ENCODE measurements at places on chromosomes 3 and 15.

- DNase-seq, result no peak
Measured at GRCh38 chr3:113293348-113293747, 82.0 kb downstream of the BOC start.

DNA sequence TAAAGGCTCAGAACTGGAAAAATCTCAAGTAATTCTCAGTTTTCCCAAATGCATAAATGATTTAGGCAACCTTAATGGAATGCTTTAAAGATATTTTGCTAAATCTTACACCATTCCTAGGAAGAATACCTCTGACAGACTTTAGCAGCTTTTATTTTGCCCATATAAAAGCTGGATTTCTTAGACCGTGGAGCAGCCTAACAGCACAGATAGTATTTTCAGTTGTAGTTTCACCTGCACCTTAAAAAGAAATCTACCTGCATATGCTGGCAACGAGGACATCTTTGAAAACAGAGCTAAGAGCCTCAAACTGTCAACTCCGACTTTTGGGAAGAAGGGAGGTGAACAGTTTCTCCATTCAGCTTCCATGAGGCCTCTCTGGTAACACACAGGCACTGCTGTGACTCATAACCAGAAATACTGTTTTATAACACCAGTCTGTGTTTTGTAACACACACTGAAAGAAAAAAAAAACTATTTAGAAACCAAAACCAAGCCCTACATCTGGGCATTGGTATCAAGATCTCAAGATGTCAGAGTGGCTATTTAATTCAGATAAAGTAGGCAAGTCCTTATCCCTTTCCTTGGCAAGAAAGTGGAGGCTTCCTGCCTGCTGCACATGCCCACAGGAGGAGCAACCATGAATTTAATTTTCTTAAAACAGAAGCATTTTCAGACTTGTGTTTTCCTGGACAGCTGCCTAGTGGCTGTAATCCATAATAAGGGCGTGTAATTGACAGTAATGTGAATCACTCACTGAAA is 181.5 kb upstream of the ICE2 start:
- no peak for DNase-seq

DNA sequence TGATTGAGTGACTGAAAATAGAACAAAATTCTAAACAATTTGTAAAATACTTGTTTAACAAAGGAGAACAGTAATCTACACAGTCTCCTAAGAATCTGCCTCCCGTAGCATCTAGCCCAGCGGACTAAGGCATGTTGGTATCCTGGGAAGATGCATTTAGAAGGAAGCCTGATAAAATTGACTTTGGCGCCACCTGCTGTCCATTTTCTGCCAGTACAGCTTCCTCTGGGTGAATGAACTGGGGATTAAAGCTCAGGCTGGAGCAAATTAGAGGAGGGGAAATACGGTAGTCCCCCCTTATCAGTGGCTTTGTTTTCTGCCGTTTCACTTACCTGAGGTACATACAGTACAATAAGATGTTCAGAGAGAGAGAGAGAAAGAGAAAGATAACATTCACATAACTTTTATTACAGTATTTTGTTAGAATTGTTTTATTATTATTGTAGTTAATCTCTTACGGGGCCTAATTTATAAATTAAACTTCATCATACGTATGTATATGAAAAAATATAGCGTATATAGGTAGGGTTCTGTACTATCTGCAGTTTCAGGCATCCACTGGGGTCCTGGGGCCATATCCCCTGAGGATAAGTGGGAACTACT is 191.6 kb downstream of the GAP43 start:
- DNase-seq, result no peak

DNA sequence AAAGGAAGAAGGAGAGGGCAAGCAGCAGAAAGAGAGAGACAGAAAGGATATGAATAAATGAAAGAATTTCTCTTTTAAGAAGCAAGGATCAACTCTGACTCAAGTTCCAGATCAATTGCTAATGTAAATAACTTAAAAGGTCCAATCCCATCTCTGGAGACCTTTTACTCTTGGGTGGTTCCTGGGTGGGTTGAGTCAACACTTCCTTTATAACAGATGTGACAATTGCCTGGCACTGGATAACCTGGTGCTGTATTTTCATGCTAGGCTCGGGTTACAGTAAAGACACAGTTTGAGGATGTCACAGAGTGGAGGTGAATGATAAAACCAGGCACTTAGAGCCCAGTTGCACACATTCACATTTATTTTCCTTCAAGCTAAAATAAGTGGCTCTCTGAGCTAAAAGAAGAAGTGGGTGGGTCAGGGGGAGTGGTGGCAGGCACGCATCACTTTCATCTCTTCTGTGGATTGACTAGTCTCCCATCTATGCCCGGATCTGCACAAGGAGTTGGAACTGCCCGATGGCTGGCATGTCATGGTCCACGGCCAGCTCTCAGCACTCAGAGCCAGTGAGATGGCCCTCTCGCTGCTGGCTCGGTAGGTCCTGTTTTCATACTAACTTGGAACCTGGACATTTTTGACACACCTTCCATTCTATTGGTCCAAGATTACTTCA is 465.8 kb downstream of the FOXP1 start:
- DNase-seq, result no peak

DNA sequence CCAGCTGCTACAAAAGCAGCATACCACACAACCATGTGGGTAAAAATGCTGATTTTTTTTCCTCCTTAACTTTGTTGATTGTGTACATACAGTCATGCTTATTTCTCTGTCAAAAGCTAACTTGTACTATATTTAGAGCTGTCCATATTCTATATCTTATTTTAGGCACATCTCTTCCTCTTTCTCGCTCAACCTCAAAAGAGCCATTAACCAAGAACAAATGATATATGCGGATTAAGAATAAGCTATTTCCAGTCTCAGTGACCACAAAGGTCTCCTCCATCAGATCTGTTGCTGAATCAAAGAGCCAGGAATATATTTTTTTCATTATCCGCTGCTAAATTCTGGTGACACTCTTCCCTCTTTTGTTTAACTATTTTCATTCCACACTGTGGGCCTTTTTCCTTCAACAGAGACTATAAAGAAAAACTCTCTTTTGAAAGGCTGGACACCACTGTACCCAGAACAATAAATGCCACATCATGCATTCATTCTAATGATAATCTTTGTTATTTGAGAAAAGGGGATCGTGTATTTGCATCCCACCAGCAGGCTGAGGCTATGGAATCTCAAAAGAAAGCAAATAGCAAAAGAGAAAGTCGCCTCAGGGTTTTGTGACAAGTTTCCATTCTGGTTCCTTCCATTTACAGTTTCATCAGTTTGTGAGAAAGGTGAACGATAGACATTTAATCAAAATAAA is 8.0 kb downstream of the TMEM212 start:
- DNase-seq, result no peak

- no peak for DNase-seq
Measured at GRCh38 chr3:13894807-13895154, 14.9 kb upstream of the WNT7A start.

- no peak for DNase-seq
Measured at GRCh38 chr3:50617096-50617791, at the start of gene MAPKAPK3. TSS of gene MAPKAPK3 (plus strand) at chr3:50617151. CDS start at chr3:50617566, 415 bp downstream.

GRCh38 chr3:154660811-154661210 is 230.8 kb upstream of the GPR149 start:
- DNase-seq, result no peak

GRCh38 chr15:77064063-77064462 is 6.8 kb downstream of the TSPAN3 start:
- DNase-seq, result no peak

DNA sequence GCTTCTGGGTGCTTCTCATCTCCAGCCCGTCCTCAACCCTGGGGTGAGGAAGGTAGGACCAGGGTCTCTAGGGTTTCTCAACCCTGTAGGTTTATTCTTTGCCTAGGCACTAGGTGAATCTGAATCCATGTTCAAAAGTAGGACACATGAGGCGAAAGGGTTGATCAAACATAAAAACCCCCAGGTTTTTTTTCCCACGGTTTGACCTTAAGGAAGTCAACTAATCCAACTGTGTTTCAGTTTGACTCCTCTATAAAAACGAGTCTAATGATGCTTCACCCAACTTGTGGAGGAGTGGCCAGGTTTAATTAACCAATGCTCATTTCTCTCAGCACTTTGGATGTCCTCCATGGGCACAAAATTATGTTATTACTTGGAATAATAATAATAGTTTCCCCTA is 335.9 kb upstream of the ICE2 start:
- DNase-seq, result no peak

DNA sequence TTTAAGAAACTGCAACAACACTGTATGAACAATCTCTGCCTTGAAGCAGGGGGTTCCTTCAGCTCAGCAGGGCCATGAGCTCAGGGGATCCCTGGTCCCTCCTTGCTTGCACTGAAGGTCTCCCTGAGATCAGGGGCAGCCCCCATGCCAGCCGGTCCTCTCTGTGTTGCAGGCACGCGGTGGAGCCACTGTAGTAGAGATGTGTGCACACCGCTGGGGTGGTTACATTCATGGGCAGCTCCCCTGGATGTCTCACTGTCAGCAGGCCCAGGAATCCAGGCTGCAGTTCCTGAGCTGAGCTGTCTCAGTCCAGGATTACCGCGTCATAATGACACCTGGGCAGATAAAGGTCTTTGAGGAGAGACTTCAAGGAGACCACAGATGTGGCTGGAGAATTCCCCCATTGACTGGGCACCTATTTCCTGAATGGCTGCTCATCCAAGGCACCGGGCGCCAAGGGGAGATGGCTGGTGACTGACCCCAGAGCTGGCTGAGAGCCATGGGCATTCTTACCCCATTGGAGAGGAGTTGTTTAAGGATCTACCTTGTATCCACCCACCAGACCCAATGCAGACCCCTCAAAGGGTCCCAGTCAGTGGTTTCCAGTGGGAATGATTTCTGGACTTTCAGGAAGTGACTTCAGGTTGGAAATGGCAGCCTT is 10.4 kb upstream of the KLF13 start:
- no peak for DNase-seq

GRCh38 chr3:47016086-47016933 is 36.8 kb downstream of the NBEAL2 start:
- no peak for DNase-seq

GRCh38 chr3:112650482-112650881 is 9.5 kb upstream of the CCDC80 start:
- DNase-seq, result no peak

DNA sequence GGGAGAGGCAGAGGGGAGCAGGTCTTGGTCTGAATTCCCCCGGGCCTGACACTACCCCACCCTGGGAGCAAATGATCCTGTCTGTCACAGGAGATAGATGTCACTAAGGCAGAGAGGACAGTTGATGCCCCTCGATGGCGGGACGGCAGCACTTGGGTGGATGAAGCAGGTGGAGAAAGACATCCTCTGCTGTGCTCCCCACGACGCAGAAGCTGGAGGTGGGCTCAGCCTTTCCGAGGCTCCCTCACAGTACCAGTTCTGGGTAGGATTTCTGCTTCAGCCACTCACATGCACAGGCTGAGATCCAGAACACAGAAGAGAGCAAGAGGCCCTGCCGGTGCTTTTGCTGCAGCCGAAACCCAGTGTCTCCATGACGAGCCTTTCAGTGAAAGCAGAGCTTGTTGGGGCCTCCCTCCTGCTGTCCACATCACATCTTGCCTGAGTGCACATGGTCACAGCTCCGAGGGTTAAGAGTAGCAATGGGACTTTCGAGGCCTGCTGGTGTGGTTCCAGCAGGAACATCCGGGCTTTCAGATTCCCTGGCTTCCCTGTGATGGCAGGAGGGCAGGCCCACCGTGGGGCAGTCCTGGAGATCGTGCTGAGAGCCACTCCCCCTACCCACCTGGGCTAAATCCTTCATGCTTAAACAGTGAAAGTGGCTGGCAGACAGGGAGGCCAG is 107.3 kb upstream of the PRR20G start:
- no peak for DNase-seq

DNA sequence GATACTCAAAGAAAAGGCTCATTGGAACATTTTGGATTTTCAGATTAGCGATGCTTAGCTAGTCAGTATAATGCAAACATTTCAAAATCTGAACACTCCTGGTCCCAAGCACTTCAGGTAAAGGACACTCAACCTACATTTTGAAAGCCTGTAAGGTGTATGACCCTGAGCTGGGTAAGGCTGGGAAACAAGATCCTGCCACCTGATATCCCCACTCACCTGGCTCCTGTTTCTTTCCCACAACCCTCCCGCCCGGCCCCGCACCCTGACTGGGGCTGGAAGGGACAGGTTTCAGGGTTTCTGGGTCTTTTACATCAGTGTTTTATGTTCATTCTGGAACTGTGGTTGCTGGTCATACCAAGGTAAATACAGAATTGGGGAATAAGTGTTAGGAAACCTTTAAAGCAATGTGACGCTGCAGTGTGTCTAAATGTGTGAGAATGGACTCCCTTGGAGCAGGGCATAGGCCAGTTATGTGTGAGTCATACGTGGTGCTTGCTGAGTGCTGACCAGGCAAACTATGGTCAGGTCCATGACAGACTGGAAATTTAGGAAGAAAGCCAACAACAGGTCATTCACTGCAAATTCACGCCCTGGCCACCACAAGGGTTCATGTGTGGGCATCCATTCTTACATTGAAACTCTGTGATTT is 22.9 kb downstream of the CTXND1 start:
- DNase-seq, result no peak

GRCh38 chr15:51161491-51162220 is 67.0 kb upstream of the TNFAIP8L3 start:
- DNase-seq, result no peak

- DNase-seq, result no peak
Measured at GRCh38 chr3:49591615-49592014, 37.3 kb downstream of the BSN start.

- no peak for DNase-seq
Measured at GRCh38 chr3:17749705-17750293, 7.4 kb upstream of the TBC1D5 start.

- no peak for DNase-seq
Measured at GRCh38 chr15:25611603-25612002, 172.8 kb upstream of the UBE3A start.

- DNase-seq, result no peak
Measured at GRCh38 chr3:143998266-143998665, 26.6 kb downstream of the DIPK2A start.

DNA sequence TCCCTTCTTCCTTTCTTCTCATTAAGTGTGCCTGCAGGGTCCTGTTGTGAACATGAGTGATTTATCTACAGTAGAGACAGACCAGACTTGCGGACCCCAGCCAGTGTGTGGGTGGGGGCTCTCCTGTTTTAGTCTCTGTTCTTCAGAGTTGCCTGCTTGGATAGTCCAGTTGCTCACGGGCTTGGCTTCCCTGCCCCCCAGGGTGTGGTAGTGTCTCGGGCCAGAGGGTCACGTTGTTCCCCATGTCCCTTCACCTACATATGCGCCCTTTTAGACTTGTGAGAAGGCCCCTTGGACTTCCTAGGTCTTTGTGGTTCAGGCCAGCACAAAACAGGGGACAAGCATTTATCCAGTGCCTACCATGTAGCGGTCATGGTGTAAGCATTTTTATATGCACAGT is 85.8 kb downstream of the AAGAB start:
- no peak for DNase-seq

DNA sequence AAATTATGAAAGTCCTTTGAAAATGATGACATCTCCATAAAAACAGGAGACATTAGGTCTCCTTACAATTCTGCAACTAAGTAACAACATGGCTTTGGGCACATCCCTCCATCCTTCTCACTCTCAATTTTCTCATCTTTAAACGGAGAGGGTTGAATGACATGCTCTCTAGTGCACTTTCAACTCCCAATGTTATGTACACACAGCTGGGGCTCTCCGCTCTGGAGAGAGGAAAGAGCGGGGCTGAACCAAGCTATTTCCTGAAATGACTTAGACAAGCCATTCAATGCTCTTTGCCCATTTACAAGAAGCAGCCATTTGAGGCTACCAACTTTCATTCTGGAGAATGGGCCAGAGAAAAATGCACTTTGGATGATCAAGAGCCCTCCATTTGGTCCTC is 144.2 kb upstream of the BNIP2 start:
- no peak for DNase-seq
